ENCODE measurements at places on chromosomes 13 and 19.

- peak; percentile 40 for DNase-seq
These were observed 76.2 kb upstream of the TNFSF11 start for GRCh38 chr13:42497798-42498197.

- no peak for DNase-seq
These were observed 919 bp downstream of the VAV1 start for GRCh38 chr19:6773323-6773931.

- DNase-seq = no peak
These were observed 80.1 kb downstream of the IPO5 start for GRCh38 chr13:98033277-98034247.

DNA sequence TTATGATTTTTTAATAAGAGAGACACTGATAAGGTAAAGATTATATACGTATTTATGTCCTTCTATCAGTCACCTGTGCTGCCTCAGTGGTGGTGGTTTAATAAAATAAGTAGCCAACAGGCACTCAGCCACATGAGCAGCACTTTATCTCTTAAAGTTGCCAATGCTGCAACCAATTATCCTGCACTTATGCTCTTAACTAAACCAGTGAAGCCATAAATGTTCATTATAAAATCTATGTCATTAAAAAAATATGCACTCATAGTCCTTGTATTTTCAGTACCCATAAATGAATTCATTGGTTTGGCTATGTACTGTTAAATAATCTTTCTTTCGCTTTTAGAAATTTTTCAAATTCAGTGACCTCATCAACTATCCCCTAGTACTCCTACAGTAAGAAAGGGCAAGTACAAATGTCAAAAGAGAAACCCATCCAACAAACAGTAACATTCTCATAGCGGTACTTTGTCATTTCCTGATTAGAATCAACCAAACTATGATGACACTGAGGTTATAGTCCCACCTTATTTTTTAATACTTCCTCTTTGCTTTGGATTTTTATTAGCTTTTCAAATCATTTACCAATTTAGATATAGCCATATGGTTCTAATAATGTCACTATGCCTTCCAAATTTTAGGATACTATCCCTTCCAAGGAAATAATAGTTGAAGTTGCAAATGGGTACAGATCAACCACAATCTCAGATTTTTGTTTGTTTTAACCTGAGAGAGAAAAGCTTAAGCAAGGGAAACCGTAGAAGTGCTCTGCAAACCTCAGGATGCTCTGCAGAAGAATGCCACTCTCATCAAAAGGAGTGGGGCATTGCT lies 190.9 kb downstream of the KLF12 start:
- no peak for DNase-seq

Data from GM18507 (cell line).